ENCODE measurements at places on chromosomes 1 and 21.

DNA sequence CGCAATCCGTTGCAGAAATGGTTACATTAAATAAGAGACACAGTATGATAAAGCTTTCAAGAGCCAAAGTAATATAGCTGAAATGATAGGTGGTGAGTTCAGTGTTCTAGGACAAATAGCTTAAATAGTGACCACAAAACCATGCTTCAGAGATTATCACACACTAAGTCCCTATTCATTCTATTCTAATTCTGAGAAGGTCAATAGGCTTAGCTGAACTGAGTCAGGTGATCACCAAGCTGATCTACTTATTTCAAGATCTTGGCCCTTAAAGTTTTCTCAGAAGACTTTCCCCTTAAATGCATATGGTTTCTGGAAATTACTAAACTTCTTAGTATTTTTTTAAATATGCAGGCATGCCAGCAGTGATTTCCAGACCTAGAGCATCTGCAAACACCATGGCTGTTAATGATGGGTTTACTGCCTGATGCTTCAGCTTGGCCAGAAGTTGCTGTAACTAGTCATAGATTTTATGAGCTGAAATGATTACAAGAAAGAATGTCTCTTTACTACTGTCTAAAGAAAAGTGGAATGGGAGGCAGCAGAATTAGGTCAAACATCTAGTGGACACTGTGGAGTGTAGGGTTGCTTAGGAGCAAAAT, 242.9 kb downstream of the ST6GALNAC3 start:
- DNase-seq: no peak

DNA sequence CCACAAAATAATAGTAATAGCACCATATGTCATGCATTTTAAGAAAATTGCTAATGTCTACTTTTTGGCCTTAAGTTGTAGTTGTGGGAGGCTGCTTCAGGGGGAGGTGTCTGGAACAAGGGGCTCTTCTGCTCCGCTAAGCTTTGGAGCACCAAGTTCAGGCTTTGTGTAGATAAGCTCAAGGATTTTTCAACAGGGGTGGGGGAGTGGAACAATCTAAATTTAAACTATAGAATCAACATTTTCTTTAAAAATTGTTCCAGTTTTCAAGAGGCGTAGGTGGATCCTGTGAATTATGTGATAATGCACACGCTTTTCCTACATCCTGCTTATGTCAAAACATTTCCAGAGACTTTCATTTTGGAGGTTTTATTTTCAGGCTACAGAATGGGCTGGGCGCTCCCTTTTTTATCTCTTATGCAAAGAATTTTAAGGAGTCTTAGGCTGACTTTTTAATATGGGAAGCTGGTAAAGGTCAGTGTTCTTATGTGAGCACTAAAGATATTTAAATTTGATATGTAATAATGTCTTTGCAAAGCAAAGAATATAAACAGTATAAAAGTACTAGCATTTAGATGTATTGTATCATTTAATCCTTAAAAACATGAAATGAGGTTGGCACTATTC, 9.9 kb downstream of the ATP1A1 start:
- DNase-seq: no peak

GRCh38 chr1:38003261-38004250, 1.8 kb downstream of the FHL3 start:
- DNase-seq: no peak

- DNase-seq: no peak
Observed at GRCh38 chr1:68010090-68010489, 40.3 kb downstream of the DIRAS3 start.

- DNase-seq: no peak
Observed at GRCh38 chr1:113654883-113655282, 104.4 kb downstream of the PHTF1 start.

All from stimulated activated CD8-positive, alpha-beta memory T cell treated with anti-CD3 and anti-CD28 coated beads, Interleukin-4, amount 100 ng/mL, for 48 hours (primary cell).